ENCODE measurements at places on chromosomes 16 and 17.
A peak's percentile ranks its signal among the peaks of the same experiment; 100 is the strongest.

DNA sequence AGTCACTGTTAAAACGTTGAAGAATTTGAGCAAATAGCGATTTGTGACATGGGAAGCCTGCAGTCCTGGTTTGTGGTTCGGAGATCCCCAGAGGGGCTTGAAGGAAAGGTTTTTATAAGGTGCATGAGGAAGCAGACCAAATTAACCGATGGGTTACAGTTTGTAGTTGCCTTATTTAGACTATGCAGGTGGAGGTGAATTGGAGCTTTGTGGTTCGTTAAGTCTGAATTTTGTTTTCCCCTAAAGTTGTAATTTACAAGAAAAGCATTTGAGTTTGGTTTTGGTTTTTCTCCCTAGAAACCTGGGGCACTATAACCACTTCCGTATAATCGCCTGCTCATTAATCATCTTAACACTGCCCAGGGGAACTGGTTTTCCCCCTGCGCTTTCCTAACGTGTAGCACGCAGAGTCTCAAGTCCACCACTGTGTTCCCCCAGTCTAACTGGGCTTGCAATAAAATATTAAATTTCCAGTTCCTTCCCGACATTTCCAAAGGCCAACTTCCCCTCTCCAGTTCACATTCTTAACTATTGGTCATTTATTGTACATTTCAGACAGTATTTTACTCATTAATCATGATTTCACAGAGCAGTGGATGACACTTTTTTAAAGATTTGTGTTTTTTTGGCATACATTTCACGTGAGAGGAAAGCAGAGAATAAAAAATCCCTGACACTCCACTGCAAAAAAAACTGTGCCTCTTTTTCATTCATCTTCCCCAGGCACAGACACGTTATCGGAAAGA is 932 bp downstream of the ZNF267 start:
- DNase-seq = no peak

DNA sequence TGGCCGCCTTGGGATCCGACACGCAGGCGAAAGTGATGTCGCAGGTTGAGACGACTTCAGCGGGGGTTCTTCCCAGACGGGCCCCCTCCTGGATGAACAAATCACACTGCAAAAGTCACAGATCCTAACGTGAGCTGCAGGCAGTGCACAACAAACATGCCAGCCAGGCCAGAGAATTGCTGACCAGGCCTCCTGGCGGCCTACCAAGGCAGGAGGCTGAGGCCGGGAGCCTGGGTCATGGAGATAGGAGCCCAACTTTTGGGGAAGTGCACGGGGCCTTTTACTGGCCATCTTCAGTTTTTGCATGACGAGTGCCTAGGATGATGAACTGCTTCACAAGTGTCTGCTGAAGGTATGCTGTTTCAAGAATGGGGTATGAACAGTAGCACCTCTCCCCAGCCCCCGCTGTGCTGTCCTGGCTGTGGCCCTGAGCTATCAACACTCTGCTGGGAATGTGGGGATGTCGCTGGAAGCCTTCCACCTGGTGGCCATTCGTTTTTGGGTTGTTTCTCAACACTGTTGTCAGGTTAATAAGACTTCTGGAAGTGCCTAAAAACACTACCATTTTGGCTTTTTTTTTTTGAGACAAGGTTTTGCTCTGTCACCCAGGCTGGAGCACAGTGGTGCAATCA is 12.2 kb upstream of the ROGDI start:
- DNase-seq = no peak

DNA sequence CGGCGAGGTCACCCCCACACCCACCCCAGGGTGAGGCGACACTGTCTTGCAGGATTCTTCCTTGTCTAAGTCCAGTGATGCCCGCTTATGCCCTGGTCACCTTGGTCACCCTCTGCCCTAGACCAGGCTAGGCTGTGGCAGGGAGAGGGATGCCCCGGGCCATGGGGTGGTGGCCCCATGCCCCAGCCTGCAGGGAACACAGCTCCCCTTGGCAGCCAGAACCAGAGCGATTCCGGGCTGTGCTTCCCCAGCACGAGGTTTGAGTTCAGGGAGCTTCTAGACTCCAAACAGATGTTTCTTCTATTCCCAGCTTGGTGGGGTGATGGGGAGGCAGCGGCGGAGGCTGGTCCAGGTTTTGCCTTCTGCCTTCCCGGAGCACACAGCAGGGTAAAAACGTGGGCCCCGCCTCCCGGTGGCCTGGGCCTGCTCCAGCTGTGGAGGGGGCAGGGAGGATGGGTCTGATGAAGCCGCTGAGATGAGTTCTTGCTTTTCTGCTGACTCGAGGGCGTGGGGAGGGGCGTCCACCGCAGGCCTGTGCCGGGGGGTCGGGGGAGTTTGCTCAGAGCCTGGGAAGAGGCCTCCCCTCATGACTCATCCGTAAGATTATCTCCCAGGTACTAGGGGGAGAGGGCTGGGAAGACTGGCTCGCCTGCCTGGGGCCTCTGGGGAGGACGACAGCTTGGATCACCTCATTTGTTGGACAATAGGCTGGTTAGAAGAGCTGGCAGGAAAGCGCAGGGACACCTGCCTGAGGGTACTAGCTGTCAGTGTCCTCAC is 15.4 kb downstream of the SMTNL2 start:
- no peak for DNase-seq

- DNase-seq = peak; percentile 79
Measured at GRCh38 chr16:31073142-31073969, 684 bp downstream of the ZNF668 start.

- no peak for DNase-seq
Measured at GRCh38 chr16:50298591-50299507, 32.5 kb downstream of the ADCY7 start.

DNA sequence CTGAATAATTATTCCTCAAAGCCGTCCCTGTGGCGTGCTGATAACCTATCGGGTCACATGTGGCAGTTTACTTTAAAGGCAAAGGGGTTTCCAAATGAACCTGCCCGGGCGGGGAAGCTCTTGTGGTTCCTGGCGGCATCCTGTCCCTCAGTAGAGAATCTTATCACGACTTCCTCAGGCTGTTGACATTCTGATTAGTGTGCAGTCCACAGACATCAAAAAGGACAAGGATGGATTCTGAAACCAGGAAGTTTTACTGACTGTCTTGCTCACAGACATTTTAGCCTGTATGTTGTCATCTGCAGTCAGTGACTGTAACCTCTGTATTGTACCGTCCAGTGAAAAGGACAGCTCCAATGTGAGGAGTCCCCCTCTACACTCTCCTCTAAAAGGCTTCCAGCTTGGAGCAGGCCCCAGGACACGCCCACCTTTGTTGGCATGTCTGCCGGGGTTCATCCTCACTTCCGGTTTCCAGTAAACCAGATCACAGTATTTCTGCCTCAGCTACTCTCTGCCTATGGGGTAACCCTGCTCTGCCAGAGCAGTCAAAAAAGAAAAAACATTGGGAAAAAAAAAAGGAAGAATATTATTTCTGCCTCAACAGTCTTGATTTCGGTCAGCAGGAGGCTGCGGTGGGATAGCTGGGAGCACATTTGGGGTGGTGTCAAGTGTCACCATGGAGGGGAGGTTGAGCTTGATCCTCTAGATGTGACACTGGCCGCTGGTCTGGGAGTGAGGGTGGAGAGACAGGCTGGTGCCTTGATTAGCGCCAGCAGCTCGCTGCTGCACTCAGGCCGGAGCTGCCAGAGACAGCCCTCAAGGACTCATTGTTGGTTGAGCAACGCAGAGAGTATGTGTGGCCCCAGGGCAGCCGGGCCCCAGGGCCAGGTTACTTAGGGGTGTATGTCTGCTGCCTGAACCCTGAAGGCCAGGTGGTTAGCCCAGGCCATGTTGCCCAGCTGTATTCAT is 89.0 kb upstream of the DNAH17 start:
- peak; percentile 7 for DNase-seq

DNA sequence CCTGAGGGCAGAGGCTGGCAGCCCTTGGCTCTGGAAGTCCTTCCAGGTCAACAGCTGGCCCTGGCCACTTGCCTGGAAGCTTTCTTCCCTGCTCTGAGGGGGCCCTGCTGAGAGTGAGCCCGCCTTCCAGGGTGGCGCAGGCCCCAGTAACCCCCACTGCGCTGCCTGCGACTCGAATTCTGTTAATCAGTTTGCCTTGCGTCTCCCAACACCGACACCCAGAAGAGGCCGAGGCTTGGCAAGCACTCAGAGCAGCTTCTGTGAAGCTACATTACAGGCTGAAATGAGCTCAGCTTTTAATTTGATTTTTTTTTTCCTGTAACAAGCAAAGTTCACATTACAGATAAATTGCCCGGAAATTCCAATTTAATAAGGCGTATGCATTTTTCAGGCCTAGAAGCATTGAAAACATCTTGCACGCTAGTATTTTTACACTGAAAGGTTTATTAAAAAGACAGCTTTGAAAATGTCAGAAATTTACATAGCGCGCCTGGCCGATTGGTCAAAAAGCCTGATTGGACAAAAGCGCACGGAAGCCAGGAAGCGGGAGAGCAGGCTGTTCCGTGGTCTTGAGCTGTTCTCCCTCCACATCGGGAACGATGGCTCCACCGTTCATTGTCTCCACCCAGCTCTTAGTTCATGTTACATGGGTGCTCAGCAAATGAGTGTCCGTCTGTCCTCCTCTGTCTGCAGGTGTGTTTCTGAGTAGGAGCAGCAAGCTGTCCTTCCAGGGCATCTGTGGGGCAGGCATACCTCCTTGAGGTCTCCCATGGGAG is 65.5 kb upstream of the HSBP1 start:
- no peak for DNase-seq

- DNase-seq = no peak
Measured at GRCh38 chr17:58911741-58912343, 156.2 kb downstream of the PPM1E start.

DNA sequence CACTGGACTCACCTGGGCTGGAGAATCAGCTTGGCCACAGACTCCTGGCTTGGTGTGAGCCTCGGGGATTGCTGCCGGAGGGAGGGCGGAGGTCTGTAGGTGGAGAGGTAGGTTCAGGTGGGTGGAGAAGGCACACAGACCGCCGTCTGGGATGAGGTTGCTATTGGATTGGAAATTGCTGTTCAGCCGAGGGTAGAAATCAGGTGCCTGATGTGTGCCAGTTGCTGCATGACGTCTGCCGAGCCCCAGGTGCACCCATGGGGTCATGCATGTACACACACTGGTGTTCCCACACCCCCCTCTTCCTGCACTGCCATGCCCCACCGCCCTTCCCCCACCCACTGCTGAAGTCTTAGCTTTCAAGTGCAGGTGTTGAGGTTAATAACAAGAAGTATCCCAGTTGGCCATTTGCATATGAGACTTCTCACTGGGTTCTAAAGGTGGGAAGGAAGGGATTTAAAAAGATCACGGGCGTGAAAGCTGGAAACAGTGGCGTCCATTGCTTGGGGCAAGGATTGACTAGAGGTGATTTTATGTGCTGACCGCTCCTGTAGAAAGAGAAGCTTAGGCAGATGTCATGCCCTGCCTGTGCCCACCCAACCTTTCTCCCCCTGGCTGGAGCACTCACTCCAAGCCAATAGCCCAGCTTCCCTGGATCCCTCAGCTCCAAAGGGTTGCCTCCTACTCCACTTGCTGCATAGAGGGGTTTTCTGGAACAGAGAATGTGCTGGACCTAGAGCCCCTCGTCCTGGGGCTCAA is 193.6 kb downstream of the CCDC182 start:
- DNase-seq = no peak

GRCh38 chr17:48597778-48598631 is 4.4 kb upstream of the HOXB5 start:
- no peak for DNase-seq

- DNase-seq = no peak
Measured at GRCh38 chr16:86697715-86698114, 119.4 kb downstream of the FOXL1 start.

DNA sequence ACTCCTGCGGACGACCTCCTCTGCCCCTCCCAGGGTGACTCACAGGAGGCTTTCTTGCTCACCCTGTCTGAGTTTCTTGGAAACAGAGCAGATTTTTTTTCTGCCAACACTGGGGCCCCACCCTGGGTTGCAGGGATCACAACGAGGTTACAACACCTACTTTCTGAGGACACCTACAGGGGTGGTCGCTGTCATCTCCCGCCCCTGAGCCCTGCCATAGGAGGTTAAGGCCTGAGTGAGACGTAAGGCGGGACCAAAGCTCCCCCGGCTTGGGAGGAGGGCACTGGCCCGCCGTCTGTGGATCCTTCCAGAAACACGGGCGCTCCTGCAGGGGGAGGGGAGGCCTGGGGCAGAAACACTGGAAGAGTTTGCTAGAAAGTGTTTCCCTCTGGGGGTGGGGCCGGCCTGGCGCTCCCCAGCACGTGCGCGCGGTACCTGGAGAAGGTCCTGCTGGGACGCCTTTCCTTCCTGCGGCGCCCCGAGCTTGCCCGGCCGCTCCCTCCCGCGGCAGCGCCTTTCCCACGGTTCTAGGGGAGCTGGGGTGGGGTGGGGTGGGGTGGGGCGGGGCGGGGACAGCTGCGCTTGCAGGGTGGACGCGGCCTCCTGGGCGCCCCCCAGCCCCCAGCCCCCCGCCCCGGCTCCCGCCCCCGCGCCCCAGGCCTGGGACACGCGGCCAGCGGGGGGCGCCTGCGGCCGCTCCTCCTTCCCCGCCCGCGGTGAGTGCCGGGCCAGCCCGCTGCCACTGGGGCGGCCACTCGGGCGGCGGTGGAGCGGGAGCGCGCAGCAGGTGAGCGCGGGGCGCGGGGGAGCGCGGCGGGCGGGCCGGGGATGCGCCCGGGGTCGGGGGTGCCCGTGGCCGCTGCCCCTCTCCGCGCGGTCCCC is 20.7 kb upstream of the ADCY7 start:
- DNase-seq = peak; percentile 37

DNA sequence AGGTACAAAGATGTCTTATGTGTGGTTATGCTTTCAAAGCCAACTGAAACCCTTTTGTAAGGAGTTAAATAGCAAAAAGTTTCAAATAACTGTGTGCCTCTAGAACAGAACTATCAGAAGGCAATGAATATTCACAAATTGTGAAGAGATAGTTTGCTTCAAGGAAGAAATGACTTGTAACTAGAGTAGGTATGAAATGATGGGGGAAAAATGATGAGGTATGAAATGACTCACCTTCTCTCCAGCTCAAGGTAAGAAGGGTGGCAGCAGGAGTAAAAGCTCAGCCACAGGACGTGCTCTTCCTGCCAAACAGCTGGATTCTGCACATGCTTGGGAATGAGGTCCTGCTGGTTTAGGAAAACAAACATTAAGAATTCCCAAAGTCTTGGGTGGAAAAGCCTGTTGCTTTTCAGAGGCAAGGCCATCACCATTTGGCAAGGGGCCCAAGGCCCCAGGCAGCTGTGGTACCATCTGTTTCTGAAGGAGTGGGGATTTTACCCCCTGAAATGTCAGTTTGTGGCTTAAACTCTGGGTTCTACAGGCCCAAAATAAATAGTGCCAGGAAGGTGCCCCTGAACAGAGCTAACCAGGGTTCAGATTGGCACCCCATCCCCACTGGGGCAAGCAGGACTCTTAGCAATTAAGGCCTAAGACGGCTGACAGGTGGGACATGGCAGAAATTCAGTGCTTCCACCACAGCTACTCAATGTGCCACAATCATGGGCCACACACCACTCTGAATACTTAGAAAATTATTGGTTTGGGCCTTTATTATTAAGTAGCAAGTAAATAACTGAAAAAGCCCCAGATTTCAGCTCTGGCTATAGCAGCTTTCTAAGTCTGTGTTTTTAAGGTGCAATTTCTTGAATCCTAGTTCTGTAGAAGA is 13.3 kb downstream of the HERPUD1 start:
- no peak for DNase-seq

- no peak for DNase-seq
Measured at GRCh38 chr17:67779098-67779672, 46.1 kb upstream of the BPTF start.
